ENCODE measurements at places on chromosomes 7 and 10.

- DNase-seq = no peak
Observed at GRCh38 chr10:68155615-68156210, 46.4 kb downstream of the MYPN start.

DNA sequence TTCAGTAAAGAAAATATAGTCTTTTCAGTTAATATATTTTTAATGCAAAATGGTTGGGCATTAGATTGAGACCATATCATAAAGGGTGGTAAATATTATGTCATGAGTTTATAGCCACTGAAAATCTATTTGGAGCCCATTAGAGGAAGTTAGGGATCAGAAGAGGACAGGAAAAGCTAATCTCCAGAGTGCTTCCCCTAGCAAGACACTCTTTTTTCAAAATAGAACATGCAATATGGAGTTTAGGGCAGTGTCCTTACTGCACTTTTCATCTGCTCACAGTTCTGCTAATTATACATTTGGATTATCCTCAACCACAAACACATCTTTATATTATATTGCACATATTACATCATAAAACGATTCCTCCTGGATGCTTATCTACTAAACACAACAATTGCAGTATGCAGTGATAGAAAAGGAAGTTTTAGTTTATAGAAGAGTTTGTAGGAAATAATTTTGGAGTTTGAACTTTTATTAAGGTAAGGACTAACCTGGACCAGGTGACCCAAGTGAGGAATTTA lies 159.8 kb downstream of the PHF14 start:
- DNase-seq = no peak

GRCh38 chr7:139582130-139582650 lies 58.7 kb downstream of the CLEC2L start:
- DNase-seq = no peak

GRCh38 chr7:139360948-139361307 lies 1.2 kb downstream of the LUC7L2 start:
- no peak for DNase-seq

DNA sequence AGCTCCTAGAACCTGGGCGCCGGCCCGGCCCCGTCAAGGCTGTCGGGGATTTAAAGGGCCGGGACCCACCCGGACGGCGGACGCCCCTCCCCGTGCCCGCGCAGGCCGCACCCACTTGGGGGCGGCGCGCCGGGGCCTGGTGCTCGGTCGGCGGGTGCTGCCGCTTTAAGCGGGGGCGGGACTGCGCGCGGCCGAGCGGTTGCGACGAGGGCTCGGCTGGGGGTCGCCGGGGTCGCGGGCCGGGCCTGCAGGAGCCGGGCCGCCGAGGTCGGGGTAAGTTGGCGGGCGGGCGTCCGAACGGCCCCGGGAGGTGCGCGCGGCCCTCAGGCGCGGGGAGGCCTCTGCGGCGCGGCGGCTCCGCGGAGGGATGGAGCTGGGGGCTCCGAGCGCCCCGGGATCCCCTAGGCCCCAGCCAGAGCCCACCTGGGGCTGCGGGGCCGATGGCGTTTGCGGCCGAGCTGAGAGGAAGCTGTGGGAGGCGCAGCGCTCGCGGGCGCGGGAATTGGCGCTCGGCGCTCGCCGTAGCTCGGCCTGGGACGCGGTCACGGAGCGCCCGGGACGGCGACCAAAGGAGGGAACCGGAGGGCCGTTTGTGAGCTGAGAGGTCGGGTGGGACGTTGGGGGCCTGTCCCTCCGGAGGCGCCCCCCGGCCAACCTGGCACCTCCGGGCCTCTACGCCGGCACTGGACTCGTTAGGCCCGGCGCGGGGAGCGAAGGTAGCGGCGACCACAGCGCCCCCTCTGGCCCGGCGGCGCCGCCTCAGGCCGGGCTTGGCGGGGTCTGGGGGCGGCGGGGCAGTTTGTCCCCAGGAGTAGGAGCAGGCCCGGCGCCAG lies at the start of gene TRRAP:
Gene TRRAP, plus strand, starts transcription at position 168 of the 833 bp plus-strand sequence. CDS start 2,619 bp downstream, outside the sequence.
- DNase-seq = no peak

DNA sequence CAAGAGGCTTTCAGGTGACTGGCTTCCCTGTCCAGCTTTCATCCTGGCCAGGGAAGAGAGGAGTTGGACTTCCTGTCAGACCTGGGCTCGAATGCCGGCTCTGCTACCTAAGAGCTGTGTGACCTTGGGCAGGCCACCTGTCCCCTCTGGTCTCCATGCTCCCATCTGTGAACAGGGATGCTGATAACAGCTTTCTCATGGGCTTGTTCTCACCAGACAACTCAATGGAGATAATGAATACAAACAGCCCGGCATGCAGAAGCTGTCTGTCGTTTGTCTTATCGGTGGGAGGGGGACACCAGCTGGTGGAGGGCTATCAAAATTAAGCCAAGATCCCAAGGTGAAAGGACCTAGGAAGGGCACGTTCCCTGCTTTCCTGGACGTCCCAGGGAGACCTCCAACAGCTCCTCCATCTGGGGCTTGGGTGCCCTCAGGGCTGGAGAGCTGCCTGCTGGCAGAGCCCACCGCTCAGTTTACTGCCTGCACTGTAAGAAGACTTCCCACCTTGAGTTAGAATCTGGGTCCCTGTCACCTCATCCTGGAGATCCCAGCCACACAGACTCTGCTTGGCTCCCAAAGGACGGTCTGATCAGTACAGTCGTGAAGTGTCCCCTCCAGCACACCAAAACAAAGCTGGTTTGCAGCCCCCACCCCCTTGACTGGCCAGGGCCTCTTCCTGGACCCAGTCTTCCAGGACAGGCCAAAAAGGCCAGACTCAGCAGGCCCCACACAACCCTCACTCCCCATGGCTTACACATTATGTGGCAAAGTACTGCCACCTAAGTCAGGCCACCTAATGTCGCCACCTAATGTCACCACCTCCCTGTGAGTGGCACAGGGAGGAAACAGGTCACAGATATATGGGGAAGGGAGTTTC lies 40.9 kb downstream of the PPIF start:
- no peak for DNase-seq

- no peak for DNase-seq
Observed at GRCh38 chr10:58833771-58834561, 321.3 kb downstream of the BICC1 start.

- no peak for DNase-seq
Observed at GRCh38 chr10:122646511-122647382, 52.9 kb downstream of the C10orf120 start.

- DNase-seq = no peak
Observed at GRCh38 chr10:76305930-76306615, 874.6 kb downstream of the LRMDA start.

DNA sequence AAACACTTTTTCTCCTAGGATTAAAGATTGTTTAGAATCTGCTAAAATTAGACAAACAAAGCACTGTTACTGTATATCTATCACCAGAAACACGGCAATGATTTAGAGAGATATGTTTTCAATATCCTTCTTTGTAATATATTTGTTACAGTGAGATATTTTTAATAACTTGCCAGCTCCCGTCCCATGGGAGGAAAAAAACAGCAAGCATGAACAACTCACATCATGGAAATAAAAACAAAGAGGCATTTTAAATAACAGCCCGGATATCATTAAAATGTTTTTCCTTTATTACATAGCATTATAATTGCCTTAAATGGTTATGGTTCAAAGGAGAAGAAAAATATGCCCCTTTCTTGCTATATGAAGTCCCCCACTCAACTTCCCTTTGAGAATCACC lies 272.1 kb downstream of the BMPER start:
- no peak for DNase-seq

DNA sequence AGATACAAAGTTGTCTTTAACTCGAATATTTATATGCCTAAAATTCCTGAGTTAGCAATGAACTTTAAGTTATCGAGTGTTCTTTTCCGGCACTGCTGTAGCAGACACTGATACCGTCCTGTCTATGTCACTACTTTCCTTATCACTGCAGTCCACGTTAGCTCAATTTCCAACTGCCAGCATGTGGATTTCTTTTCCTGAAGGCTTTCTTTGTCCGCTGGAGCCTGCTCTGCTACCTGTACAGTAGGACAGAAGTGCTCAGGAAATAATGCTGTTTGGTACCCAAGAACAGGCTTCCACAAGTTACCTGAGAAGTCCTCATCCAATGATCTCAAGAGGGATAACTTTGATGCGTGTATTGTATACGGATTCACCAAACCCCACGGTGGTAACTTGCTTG lies 329.4 kb downstream of the NXPH1 start:
- no peak for DNase-seq

- no peak for DNase-seq
Observed at GRCh38 chr7:65746398-65746669, 126.5 kb upstream of the VKORC1L1 start.

DNA sequence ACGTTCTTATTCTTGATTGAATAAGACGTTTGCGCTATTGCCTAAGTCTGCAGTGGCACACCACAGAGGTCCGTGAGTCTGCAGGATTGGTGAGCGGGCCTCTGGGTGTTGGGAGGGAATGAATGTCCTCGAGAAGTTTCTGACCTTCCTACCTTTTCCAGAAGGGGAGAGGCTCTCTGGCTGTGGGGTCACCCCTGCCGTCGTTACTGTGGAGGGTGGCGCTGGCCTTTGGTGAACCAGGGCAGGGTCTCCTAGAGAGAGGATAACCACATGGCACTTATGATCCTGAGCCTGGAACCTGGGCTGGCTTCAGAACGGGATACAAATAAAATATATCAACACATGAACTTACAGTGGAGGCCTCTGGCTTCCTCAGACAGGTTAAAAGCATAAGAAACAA lies 13.8 kb downstream of the IL15RA start:
- no peak for DNase-seq

- DNase-seq = no peak
Observed at GRCh38 chr10:77245953-77246352, 391.7 kb downstream of the KCNMA1 start.

DNA sequence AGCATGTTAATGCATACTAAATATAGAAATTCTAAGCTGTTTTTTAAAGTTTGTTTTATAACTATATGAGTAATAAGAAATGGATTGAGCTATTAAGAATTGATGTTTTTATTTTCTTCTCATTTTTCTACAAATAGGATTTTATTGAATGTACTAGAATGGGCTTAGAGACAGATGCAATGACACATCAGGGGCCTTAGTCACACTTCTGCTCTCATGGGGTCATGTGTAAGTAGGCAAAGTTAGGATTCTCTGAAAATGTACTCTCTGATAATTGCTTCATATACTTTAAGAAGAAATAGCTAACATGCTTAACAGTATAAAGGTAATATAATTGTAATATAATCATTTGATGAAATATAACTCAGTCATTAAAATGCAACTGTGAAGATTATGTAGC lies 154.6 kb downstream of the ZNF438 start:
- no peak for DNase-seq

DNA sequence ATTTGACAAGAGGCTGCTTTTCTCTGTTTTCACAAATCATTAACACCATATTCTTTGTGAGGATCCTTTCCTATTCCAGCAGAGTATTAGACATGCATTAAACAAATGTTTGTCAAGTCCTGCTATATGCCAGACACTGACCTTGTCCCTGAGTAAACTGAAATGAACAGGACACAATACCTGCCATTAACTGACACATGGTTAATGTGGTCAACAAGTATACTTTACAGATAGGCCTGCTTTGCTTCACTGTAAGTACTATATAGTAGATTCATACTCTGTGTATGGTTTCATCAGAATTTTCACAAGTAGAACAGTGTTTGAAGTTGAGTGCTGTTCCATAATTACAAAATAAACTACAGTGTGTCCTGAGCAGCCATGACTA lies 5.9 kb downstream of the TNKS2 start:
- no peak for DNase-seq

DNA sequence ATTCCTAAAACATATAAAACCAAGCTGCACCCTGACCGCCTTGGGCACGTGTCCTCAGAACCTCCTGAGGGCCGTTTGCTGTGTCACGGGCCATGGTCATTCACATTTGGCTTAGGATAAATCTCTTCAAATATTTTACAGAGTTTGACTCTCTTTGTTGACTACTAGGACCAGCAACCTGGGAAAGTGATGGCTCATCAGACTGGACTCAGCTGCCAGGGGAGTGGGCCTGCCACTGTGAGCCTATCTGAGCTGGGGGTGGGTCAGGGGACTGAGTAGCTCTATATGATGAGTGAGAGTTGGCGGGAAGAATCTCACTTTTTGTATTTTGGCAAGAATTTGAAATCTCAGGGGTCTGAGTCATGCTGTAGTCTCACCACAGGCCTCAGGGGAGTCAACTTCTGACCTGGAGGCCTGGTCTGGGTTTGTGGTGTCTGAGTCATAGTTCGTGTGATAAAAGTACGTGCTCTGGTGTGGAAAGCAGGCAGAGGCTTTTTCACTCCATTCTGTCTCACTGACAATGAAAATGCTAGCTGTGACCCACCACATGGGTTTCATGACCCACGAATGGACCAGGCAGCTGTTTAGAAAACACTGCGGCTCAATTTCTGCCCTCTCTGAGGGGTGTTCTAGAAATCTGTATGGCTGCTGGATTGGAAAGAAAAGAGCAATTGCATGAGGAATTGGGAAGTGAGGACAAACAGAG lies 4.2 kb upstream of the UPP1 start:
- peak; percentile 94 for DNase-seq

DNA sequence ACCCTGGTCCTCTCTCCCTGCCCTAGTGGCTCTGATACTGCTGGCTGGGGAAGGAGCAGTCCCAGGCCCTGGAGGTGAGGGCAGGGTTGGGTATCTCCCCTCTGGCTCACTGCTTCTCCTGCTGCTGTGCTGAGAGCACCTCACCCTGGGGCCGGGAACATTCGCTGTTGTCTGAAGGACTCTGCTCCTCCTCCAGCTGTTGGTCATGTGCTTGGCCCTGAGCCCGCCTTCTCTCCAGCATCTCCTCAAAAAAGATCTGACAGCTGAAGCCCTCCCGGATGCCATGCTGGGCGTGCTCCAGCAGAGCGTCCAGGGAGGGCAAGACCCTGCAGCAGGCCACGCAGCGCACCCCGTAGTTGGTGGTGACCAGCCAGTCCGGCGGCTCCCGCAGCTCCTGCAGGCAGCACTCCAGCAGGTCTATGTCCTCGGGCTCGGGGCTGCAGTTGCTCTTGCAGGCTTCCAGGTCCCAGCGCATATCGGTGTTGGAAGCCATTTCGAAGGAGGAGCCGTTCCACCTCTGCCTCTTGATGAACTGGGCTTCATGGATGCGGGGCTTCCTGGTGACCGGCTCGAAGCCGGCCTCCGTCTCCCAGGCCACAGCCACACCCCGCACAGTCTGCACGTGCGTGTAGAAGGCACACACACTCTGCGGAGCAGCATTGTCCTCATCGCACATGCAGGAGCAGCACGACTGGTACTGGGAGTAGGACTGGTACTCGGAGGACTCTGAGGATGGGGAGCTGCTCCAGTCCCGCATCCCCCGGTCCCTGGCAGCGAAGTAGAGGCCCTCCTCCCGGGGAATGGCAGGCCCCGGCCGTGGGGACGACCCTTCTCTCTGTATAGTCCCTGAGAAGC lies 2.1 kb downstream of the FAM170B start:
- DNase-seq = no peak

DNA sequence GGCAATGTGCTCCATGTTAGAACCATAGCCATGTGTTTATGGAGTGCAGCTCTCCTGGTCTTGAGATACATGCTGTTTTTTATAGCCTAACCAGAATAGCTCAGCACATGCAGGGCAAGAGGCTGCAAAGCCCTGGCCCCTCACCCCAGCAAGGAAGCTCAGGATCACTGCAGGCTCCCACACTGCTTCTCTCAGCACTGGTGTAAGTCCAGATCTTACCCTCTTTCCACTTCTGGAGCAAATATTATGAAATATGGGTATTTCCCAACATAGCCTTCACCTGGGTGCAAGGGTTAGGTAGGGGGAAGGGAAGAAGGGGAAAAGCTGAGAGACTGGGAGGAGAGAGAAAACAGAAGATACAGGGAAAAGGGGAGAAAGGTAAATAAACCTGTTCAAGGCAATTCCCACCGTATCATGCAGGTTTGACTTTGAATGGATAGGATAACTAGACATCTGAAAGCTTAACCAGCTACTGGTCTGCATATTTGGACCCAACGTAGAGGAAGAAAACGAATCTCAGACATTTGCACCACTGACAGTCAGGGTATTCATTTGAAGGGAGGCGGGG lies 19.7 kb downstream of the SKIDA1 start:
- no peak for DNase-seq

All from AG04449 (cell line).